Hematopoietic multipotent progenitor cell treated with erythropoietin and hydrocortisone succinate and interleukin-3 and kit ligand, for 6 days (in vitro differentiated cells): ENCODE measurements at places on chromosomes 4 and X.

GRCh38 chr4:130043732-130044160 lies 947.8 kb downstream of the C4orf33 start:
- no peak for DNase-seq

DNA sequence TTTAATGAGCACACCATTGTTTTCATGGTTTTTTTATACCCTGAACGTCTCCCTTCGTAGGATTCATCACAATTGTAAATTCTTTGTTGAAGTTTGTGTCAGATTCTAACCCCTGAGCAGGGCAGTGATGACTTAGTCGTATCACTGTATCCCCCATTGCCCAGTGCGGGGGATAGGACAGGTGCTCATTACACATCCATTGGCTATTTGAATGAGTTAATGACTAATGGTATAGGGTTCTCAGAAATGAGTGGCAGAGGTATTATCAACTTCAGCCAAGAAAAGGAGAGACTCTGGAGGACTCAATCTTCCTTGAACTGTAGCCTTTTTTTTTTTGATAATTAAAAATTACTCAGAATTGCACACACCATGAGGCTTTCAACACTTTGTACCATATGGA lies 64.6 kb downstream of the SYNPO2 start:
- no peak for DNase-seq

DNA sequence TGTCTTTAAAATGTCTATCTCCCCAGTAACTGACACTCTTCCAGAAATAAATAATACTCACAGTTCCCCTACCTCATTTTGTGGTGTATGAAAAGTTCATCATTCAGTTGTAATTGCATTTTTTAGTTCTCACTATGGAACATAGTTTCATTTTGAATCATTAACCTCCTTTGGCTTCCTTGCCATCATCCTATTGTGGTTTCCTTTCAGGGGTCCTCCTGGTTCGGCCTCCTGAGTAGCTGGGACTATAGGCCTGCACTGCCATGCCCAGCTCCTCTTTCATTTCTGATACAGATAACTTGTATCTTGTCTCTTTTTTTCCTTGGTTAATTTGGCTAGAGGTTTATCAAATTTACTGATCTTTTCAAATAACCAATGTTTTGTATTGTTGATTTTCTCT lies 23.1 kb upstream of the BLTP1 start:
- no peak for DNase-seq

GRCh38 chr4:142961866-142962265 lies 115.8 kb upstream of the INPP4B start:
- peak; percentile 71 for DNase-seq

DNA sequence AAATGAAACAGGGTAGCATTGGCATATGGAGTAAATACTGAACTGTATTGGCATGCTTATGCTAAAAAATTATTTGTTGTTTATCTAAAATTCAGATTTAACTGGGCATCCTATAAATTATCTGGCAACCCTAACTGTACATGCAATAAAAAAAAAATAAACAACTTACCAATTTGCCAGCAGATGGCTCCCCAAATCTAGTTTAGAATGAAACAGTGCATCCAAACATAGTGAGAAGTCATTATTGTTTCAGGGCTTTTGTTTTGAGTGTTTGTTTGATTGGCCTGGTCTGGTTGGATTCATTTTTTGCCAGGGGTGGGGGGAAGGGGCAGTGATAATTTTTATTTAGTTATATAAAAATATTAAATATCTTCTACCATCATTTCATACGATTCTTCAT lies 12.8 kb upstream of the NSUN7 start:
- DNase-seq: peak; percentile 66

GRCh38 chrX:148723551-148723950 lies 223.1 kb downstream of the AFF2 start:
- no peak for DNase-seq

DNA sequence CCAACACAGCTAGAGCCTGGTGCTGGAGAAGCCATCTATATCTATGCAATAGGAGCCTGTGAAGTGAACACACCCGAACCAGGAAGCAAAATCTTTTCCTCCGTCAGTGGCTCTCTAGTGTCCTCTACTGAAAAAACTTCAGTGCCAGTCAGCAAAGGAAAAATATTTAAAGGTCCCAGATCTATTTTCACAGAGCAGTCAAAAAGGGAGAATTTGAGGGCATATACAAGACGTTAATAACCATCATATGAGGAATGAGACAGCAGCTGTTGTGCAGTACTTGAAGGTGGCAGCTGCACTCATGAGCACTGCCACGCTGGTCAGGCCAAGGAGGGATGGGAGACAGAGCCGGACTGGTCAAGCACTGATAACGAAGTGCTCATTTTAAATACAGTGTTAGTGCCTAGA lies 14.4 kb downstream of the MCUB start:
- DNase-seq: peak; percentile 75

- no peak for DNase-seq
Measured at GRCh38 chr4:47714269-47714668, 123.6 kb downstream of the CORIN start.

DNA sequence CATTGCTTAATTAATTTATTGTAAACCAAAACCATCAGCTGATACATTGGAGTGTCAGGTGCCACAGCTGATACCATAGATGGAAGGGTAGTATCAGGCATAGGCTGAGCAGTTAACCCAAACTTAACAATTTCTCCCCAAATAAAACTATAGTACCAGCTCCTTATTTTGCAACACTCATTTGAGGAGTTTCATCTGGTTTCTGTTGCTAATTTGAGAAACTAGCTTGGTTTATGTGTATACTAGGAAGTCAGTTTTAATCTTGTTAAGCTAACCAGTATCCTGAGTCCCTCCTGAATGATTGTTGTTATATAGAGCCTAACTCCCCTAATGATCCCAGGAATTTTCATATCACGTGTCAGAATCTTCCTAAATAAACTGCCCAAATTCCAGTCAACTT lies 12.7 kb downstream of the DCAF16 start:
- DNase-seq: no peak

- DNase-seq: no peak
Measured at GRCh38 chrX:21974011-21974385, 33.5 kb downstream of the SMS start.

DNA sequence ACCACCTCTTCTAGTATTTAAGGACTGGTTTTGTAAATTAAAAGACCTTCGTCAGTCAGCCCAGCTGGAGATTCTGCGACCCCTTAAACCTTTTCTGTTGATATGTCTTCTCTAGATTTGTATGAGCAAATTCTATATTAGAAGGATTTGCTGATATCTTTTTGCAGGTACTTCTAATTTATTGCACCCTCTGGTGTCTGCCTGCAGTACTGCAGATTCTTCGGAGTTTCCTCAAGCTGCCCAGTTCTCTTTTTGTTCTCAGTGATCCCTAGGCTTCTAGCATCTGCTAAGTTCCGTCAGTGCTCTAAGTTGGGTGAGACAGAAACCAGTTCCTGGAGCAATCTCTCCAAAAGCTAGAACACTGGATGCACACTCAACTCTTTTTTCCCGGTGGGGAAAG lies 545.2 kb downstream of the C4orf33 start:
- DNase-seq: peak; percentile 73

DNA sequence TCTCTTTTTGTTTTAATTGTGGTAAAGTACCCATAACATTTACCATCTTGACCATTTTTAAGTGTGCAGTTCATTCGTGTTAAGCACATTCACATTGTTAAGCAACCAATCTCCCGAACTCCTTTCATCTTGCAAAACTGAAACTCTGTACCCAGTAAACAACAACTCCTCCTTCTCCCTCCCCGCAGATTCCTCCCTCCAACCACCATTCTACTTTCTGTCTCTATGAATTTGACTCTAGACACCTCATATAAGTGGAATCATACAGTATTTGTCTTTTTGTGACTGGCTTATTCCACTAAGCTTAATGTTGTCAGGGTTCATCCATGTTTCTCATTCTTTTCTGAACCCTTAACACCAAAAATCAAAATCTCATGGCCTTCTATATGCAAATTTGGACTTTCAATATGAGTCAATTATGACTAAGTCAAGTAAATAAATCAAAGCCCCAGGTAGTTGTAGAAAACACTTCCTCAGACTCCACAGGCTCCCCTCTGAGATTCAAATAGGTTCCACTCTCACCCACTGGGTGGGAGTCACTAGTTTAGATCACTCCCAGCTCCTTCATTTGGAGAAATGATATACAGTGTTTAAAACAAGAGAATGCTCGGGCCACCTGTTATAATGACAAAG lies 9.8 kb upstream of the RTL5 start:
- DNase-seq: no peak

DNA sequence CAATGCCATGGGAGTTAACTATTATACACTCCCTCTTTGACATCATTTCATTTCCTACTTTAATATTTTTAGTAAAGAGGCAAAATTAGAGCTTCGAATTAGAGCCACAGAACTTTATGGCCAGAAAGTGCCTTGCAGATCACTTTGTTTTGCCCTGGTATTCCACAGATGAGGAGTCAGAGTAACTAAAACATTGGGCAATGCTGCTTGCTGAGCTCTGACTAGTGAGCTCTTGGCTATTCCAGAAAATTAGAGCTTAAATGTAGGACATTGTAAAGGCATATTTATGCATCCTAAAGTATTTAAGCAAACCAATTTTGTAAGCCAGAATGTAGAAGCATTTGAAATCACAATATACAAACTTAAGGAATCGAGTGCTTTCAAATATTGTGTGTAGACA lies 6.3 kb upstream of the ZNF827 start:
- no peak for DNase-seq

DNA sequence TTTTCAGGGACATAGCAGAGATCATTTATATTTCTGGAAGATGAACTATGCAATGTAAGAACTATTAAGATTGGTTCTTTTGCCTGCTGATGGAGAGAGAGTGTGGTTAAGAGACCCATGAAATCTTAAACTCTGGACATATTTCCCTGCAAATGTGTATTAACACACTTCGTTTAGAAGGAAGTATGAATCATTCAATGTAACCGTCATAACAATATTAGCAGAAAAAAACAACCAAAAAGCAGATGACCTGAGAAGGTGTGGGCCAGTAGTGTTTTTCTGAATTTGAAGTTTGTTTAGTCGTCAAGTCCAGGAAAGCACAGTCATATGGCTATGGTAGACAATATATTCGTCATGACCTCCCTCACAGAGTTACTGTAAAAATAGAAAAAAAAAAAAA lies 2.5 kb upstream of the TMPRSS11D start:
- no peak for DNase-seq

DNA sequence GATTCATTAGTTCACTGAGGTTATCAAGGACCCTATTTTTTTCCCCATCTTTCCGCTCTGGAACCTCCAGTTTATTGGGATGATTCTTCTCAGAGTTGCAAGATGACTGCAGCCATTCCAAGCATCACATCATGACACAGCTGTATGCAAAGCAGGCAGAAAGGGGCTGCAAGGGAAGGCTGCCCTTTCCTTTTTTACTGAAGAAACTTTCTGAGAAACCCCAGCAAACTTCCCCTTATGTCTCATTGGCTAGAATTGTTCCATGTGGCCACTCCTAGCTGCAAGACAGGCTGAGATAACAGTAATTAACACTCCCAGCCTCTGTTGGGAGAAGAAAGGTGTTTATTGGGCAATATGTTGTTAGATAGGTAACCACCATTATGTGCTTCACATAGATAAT lies 102.6 kb downstream of the SATL1 start:
- no peak for DNase-seq

DNA sequence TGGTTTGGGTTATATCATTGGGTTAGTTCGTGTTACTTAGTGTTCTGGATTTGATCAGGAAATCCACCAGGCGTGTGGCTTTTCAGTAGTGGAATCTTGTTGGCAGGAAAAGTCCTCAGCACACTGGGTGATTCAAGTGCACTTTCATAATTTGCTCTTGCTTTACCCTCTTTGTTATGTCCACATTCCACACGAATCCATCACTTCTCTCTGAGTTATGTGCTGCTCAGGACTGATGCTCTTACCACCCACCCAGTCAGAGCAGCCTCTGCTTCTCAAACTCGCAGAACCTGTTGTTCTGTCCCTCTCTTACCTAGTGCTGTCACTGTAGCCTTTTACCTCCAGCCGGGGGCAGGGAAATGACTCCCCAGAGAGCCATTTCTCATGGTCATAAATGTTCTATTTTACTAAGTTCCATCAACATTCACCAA lies 37.2 kb upstream of the SCRG1 start:
- no peak for DNase-seq
